Cortex of kidney (tissue), 1 donor: ENCODE measurements at places on chromosomes 2 and 18.

DNA sequence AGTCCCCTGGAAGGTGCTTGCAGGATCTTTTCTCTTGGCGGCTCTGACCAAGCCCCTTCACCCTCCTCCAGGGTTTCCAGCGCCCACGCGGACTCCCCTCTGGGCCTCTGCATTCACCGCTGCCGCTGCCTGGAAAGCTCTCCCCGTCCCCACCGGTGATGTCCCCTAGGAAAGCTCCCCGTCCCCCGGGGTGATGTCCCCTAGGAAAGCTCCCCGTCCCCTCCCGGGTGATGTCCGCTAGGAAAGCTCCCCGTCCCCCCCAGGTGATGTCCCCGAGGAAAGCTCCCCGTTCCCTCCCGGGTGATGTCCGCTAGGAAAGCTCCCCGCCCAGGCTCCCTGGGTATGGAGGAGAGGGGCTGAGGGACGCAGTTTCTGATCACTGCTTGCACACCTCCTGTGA lies 27.9 kb downstream of the ZAP70 start:
- no peak for DNase-seq

DNA sequence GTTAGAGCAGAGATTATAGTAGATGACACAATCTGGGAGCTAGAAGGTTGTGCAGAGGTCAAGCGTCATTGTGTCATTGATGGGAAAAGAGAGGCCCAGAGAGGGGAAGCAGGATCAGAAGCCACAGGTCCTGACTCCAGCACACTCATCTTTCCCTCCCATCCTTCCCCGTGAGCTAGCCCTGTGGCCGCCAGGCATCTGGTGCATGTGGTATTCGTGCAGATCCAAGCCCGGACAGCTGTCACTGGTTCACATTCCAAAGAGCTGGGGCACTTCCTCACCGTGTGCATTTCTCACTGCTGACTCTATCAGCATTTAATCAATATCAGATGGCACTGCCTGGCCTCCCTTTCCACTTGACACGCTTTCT lies 94.1 kb upstream of the THOC1 start:
- no peak for DNase-seq

DNA sequence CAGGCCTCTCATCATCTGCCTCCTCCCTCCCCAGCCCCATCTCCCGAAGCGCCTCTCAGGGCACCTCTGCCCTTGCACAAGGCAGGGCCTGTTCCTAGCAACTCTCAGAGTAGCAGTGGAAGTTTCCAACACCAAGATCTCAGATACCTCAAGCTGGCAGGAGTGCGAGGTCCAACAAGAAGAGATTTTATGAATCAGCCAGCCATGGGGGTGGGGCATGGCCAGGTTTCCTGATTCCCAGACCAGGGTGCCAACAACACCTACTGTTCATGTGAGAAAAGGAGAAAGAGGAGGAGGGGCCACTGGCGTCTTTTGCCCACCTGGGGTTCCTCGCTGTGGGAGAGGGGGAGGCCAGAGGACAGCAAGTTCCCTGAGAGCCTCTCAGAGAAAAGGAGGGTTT lies 6.6 kb upstream of the STEAP3 start:
- DNase-seq = no peak

DNA sequence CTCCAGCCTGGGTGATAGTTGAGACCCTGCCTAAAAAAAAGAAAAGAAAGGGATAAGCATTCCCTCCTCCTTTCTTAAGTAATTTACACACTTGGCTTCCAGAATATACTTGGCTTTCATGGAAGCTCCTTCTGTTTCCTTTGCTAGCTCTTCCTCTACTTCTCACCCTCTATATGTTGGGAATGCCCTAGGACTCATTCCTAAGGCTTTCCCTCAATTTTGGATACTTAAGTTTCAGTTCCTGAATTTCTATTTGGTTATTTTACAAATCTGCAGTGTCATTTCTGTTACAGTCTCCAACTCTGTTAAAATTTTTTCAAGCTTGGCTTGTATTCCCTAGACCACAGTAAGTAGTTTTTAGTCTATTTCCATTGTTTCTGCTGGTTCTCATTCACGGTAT lies 23.6 kb downstream of the SP3 start:
- DNase-seq = no peak

DNA sequence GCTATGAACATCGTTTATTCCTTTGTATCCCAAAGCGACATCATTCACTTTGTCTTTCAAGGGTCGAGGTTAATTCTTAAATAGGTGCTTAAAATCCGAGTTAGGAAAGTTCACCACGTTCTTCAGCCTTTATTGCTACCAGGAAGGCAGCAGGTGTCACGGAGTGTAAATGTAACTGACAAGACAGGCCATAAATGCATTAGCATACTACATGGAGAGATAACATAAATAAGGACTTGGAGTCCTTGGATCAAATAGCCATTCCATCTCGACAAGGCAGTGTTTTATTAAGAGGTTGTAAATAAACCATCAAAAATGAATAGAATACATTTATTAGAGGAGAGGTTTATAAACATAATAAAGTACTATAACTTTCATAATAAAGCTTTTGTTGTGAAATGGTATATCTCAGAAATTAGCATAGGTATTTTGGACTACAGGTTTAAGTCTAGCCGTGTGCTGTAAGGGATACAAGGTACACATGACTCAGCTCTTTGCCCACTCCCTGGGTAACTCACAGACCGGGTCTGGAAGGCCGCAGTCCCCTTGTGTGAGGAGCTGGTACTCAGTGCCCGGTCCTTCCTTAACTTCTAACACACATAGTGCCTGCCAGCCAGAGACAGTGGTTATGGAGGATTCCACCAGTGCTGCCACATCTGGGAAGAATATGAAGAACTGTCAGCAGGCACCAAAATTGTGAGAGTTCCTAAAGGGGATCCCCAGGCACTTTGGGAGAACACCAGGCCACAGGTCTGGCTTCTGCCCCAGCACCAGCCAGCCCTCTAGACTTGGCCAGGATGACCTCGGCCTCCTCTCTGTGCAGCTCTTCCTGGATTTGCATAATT lies 29.4 kb downstream of the CAPN13 start:
- DNase-seq = no peak

GRCh38 chr2:226451486-226451885 lies 348.1 kb downstream of the IRS1 start:
- no peak for DNase-seq

DNA sequence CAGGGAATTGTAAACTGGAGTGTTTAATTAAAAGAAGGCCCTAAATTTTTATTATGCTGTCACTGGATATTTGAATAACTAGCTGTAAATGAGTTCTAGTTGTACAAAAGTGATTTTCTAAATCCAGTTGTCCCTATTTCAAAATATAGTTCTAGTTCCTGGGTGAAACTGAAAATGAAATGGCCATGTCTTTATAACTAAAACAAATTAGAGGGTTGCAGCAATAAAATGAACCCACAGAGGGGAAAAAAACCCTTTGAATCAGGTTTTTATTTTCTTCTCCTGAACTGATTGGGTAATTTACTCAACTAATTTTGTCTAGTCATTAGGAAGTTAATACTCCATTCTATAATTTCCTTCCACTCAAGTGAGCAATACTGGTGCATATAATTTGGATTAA lies 55.6 kb upstream of the MAP4K3 start:
- no peak for DNase-seq

GRCh38 chr2:86000131-86000937 lies 105.4 kb downstream of the POLR1A start:
- no peak for DNase-seq

- no peak for DNase-seq
Measured at GRCh38 chr18:48354746-48355260, 54.4 kb downstream of the ZBTB7C start.

GRCh38 chr18:32450874-32451273 lies 19.8 kb downstream of the GAREM1 start:
- no peak for DNase-seq

DNA sequence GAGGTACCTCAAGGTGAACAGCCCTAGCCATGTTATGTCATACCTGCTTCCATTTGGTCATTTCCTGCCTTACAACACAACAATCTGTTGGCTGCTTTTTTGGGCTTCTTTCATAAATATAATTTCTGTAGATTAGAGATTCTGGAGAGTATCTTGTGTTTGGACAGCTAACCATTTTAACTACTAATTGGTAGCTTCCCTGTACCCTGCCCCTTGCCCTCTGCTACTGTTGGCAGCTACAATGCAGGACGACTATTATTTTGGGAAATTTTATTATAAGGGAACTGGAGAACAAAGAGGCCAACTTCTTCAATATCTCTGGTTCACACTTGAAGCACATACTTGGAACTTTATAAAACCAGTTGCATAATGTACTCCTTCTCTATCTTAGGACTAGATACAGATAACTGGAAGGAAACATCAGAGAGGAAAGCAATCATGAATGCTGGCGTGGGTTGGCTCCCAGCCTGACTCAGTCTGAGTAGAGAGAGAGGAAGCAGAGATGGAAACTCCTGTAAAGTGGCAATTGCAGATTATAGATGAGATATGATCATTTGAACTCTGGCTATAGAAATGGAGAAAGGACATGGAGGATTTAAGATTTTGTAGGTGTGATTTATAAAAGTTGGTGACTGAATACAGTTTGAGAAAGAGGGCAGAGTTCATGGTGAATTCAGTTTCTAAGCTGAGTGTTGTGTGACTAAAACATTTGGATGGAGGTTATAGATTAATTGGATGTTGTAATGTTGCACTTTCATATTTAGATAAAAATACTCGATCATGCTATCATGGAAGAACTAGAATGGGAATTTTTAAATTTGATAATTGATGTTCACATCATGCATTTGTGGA lies 74.5 kb downstream of the MDH1 start:
- no peak for DNase-seq

GRCh38 chr18:55775972-55776371 lies 188.0 kb upstream of the TCF4 start:
- no peak for DNase-seq

DNA sequence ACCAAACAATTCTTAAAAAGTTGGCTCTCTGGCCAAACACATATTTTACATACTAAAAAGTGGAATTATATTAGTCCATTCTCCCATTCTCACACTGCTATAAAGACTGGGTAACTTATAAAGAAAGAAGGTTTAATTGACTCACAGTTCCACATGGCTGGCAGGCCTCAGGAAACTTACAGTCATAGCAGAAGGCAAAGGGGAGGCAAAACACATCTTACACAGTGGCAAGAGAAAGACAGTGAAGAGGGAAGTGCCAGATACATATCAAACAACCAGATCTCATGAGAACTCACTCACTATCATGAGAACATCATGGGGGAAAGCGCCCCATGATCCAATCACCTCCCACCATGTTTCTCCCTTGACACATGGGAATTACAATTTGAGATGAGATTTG lies 42.6 kb downstream of the EDAR start:
- no peak for DNase-seq

DNA sequence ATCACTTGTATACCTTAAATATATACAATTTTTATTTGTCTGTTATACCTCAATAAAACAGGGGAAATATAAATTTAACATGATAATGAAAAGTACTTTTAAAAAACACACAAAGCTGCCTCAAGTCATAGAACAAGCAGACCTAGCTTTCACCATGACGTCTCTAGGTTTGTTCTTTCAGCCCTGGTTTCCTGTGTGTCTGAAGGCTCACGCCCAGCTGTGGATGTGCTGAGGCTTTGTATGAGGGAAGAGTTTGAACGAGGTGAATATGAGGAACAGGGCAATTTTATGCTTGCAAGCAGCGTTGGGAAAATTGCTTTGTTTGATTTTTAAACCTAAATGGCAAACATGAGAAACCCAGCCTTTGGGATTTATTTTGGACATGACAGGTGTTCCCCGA lies 15.3 kb downstream of the SH3RF3 start:
- DNase-seq = no peak

GRCh38 chr18:51044928-51045585 lies 15.0 kb downstream of the SMAD4 start:
- no peak for DNase-seq

DNA sequence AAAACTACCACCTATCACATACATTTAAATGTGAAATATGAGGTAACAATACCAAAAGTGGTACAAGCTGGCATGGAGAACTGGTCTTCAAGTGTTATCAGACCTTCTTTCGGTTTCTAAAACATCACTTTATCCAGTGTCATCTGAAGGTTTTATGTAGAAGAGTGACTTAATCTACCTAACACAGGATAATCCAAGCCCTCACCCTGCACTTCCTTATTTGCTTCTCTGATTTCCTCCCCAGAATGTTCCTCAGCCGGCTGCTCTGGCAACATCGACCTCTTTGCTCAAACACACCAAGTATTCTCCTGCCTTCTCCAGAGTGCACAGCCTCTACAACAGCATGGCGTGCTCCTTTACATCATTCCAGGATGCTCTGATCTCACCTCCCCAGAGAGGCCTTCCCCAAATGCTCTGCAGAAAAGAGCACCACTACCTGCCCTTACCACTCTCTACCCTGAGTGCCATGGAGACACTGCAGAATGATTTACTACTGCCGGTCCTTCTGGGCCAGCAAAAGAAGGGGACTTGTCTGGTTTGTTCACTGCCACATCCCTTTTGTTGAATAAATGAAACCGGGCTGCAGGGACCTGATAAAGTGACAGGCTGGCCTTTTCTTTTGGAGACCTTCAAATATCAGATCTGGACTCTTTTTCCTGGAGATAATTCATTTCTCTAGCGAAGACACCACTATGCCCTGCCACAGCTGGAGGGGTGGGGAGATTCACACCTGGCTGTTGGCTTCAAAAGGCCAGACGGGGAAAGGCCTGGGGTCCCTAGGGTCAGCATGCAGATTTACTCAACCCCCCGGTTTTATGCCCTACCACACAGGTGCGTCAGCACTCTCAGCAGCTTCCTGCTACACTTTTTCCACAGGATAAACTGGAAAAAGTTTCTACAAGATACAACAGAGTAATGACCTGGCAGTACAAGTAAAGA lies 42.0 kb downstream of the TTR start:
- DNase-seq = no peak

GRCh38 chr18:79901665-79902064 lies 49.8 kb downstream of the SLC66A2 start:
- DNase-seq = no peak

DNA sequence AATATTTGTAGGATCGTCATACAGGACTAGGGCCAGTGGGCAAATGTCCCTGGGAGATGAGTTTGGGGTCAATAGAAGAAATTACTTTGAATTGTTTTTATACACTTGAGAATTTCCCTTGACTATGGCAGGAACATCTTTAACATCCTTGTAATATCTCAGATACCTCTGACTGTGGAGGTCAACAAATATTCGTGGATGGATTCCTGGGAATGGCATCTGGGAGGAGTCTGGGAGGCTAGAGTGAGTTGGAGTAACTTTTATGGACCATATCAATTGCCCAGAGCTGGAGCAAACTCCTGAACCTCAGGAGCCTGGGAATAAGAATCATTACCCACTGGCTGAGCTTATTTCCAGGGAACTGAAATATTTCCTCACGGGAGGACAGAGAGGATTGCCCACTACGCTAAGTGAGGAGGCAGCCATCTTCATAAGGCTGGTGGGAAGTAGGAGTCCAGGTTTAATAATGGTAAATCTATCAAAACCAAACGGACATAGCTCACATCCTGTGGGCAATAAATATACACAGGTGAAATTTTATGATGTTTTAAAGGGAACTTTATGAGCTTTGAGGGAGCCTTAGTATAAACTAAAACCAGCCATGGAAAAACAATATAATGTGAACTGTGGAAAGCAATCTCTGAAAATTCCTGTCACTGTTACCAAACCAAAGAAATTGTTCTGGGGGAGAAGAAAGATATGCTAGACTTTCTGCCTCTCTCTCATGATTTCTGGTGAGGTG lies 44.4 kb upstream of the LCLAT1 start:
- no peak for DNase-seq
